ENCODE measurements at places on chromosomes 3 and 15.

GRCh38 chr3:13134166-13134878, 61.1 kb upstream of the IQSEC1 start:
- DNase-seq: no peak

DNA sequence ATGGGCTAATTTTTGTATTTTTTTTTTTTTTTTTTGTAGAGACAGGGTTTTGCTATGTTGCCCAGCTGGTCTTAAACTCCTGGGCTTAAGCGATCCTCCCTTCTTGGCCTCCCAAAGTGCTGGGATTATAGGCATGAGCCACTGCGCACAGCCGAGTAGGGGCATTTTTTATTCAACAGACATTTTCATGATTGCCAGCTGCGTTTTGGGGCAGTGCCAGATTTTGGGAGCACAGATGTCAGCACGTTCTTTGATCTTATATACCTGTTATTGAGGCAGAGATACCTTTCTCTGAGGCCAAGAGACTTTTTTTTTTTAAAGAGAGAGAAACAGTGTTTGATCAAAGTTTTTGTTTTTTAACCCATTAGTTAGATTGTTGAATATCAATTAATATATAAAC, 16.8 kb downstream of the NEO1 start:
- no peak for DNase-seq

DNA sequence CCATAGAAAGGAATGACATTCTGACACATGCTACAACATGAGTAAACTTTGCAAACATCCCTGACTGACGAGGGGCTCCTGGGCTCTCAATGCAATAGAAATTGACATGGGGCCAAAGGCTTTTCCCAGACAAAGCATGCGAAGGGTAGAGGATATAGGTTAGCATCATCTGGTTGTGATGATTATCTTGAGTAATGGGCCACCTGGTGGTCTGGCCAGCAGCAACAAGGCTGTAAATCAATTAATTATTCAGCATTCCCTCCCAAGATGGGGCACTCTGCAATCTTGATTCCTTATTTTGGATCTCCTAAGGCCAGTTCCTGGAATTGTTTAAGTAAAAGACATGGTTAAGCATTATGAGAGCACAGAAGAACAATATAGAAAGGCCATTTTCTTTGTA, 99.2 kb downstream of the AGBL1 start:
- no peak for DNase-seq

GRCh38 chr15:94047566-94047965, 183.8 kb upstream of the MCTP2 start:
- no peak for DNase-seq

DNA sequence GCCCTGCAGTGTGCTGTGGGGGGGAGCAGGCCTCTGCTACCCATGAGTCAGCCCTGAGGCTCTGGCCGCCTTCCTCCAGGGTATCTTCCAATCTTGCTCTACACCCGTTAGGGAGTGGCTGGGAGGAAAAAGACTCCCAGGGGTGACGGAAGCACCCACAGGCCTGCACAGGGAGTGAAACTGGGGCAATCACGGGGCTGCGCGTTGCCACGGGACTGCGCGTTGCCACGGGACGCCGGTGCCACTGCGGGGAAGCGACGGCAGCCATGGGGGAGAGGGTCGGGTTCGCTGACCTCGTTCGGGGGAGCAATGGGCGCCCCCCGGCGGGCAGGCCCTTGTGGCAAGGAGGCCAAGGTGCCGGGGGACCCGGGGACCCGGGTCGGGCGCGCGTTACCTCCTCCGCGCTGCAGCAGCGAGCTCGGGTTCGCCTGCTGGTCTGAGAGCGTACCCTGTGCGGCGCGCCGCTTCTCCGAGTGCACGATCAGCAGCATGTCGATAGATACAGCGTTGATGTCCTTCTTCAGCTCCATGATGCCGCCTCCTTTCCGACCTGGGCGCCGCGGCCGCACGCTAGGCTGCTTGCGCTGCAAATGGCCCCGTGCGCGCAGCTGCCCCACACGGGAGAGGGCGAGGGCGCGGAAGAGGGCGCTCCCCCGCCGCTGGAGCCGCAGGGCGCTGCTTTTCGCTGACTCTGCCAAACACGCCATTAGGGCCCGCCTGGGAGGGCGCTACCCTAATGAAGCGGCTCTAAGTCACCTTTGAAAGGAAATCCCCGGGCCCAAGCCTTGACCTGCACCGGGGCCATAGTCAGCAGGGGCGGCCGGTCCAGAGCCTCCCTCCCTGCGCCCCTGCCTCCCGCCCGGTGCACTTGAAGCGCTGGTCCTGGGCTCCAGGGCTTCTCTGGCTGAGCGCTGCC, at the start of gene KY:
Gene KY, minus strand, starts transcription at position 592 of the 916 bp plus-strand sequence. Its CDS starts 62 bp downstream, at position 530.
- no peak for DNase-seq

Data from anterior cingulate cortex (tissue), 58 donors.